ENCODE measurements at places on chromosomes 16 and 17.

GRCh38 chr17:56966338-56966737 is 5.5 kb upstream of the COIL start:
- no peak for DNase-seq

- DNase-seq, result no peak
Observed at GRCh38 chr17:49241692-49242397, 11.3 kb upstream of the PHOSPHO1 start.

GRCh38 chr17:31408586-31408985 is 17.1 kb downstream of the RAB11FIP4 start:
- DNase-seq, result no peak

DNA sequence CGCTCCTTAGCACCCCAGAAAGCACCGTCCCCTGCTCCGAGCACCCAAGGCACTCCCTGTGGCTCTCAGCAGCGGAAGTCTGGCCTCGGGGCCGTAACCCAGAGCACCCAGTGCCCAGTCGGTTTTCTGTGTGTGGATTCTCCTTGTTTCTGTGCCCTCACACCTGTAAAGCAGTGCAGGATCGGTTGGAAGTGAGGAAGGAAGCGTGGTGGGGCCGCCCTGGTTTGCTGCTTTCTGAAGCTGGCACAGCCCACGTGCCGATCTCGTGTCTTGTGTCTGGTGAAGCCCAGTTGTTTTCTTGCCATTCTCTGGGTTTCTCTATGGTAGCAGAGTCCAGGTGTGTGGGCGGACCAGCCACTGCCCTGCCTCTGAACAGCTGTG is 3.7 kb downstream of the ACSF3 start:
- no peak for DNase-seq

GRCh38 chr16:87324411-87325275 is 7.5 kb upstream of the C16orf95 start:
- DNase-seq, result no peak

GRCh38 chr16:3495176-3495575 is at the start of gene C16orf90:
Gene C16orf90 (minus strand): TSS chr16:3495489. CDS start chr16:3495421, 68 bp downstream.
- DNase-seq, result no peak

DNA sequence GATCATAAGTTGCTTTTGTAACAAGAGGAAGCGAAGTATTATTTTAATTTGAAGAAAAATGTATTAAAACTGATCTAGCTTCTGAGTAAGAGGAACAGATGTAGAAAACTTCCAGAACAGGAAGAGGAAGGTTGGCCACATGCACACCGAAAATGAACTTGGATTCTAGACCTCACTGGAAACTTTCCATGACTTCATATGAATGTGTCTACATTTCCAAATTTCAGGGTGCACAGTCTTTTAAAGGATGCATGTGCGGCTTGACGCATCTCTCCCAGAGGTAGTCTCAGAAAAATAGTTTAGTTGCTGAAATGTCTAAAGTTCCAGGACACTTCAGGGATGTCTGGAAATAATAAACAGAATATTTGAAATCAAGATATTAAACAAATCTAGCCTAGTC is 275.1 kb upstream of the MYOCD start:
- no peak for DNase-seq

- DNase-seq, result no peak
Observed at GRCh38 chr17:76549539-76549938, 9.7 kb downstream of the PRCD start.

DNA sequence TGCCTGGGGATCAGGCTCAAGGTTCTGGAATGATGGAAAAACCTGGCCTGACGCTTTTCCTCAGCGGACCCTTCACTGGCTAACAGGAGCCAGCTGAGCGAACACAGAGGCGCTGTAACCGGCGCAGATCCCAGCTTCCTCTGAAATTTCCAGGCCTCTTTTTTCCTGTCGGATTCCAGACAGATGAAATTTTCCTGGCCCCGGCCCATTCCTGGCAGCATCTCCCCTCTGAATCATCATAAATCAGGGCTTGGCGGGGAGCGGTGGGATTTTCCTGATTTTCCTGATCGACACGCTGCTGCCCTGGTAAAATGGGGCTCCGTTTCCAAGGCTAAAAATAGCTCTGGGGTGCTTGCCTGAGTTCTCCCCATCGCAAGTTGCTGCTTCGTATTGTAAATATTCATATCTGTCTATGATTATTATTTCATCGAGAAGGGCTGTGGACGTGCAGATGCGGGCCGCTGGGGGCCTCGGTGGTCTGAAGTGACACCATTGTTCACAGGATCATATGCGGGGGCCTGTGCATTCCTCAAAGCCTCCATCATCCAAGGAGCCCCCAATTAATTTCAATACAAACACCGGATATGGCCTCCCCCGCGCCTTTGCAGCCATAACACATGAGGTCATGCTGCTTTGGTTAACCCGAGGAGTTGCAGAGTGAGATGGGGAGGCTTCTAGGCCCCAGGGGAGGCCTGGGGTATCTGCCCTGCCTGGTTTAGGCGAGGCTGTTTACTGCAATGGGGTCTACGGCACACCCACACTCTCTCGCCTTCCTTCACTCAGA is 45.8 kb upstream of the ETV4 start:
- peak; percentile 76 for DNase-seq

- DNase-seq, result no peak
Observed at GRCh38 chr17:65123757-65124675, 13.2 kb upstream of the RGS9 start.

DNA sequence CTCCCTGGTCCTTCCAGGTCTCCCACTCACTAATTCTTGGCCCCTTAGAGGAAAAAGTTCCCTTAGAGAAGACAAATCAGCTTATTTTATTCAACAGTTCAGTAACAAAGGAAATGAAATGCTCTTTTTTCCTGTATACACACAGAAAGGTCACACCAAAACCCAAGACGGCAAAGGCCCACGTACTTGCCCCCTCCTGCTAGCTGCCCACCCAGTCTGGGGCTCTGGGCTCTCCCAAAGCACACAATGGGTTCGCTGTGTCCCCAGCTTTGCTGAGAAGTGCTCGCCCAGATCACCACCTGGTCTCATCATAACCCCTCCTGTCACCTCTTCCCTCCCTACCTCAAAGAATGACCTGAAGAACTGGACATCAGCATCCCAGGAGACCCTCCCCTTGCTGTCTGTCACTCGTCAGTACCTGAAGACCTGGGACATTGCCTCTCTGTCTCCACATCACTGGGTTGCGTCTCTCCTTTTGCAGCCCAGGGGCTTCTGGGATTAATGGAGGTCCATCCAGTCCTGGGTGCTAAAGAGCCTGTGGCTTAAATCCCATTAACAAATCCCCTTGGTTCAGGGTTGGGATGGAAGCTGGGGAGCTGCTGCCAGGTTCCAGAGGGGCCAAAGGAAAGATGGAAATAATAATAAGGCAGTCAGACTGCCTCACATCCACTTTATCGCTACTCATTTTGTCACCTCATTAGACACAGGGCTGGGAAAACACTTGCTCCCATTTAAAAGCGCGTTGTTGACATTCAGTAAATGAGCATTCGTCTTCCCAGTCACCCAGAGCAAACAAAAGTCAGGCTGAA is 3.3 kb downstream of the SLC6A4 start:
- DNase-seq, result no peak

DNA sequence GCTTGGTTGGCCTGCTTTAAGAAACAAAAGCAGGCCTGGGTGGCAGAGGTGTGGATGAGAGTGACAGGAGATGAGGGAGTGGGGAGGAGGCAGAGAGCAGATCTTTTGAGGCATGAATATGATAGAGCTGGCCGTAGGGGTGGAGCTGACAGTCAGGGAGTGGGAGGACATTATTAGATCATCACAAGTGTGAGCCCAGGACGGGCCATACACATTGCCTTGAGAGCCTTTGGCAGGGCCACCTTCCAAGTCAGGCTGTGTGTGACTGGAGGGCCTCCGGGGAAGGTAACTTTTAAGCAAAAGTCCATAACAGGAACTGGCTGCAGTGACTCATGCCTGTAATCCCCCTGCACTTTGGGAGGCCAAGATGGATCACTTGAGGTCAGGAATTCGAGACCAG is 26.3 kb downstream of the GINS3 start:
- DNase-seq, result peak; percentile 13

DNA sequence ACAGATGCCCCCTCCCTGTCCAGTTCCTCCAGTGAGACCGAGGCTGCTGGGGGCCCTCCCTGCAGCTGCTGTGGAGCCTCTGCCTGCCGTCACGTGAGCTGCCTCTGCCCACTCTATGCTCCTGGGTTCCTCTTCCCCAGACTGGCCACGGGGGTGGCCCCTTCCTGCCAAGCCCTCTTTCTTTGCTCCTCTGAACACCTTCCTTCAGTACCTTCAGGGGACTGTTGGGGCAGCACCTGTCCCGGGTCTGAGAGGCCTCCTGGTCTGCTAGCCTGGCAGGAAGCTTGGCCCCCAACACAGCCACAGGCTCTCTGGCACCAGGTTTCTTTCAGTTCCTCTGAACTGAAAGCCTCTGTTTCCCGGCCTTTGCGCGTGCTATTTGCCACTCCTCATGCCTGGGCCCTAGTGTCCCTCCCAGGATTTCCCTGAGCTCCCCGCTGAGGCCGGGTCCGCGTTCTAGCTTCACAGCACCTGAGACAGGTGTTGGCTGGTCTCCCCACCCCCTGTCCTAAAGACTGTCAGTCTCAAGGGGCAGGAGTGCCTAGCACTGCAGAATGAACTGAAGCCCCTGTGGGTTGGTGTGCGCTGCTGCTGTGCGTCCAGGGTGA is 6.6 kb upstream of the ATP6V0C start:
- no peak for DNase-seq

- no peak for DNase-seq
Observed at GRCh38 chr17:16519021-16519420, 27.0 kb upstream of the LRRC75A start.

GRCh38 chr17:62724398-62725146 is 83.5 kb downstream of the MARCHF10 start:
- no peak for DNase-seq

DNA sequence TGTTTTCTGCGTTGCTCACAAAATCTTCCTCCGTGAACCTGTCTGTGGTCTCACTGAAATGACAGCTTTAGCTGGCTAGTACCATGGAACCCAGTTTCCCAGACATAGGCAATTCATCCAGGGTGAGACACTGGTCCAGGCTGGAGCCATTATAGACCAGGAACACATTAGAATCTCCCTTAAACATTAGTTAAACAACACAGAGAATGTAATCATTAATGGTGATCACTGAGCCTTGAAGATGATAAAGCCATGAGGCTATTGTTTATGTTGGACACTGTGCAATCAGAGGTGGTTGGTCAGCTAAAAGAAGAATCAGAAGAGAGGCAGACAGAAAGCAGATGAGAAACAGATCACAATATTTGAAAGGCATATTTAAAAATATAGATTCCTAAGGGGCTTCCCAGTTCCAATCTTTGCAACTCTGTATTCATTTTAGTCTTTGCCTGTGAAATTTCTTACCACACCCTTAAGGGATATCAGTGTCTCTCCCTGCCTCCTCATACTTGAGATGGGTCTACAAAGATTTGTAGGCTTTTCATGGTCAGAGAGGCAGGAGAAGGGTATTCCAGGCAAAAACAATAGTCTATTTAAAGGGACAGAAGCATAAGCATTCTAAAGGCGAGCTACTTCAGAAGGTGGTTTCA is 317.9 kb downstream of the MAP2K6 start:
- DNase-seq, result no peak

DNA sequence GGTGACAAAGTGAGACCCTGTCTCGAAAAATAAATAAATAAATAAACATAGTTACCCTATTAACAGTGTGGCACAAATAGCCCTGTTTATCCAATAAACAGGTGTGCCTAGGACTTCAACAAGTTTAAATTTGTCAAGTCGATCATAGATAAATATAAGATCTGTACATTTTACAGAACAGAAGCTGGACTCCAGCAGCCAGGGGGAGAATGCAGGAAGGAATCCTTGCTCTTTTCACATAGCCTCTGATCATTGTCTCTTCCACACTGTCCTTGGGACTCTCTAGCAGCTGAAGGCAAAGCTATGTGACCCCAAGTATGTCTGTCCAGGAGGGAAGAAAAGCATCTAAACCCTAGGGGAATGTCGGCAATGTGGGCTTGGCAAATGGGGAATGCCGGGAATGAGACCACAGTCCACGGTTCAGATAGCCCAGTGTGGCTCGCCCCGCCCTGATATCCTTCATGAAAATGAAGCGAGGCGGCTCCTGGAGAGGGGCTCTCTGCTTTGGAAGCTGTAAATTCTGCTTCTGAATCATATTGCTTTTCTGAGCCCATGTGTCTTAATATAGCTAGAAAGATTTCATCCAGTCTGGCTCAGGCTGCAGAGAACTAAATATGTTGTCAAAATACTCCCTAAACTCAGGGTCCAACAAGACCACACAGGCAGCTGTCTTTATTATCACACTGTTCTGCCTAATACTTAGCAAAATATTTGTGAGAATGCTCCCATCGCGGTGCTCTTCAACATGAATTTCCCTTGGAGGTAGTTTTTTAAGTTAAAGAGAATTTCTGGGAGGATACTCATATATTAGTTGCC is 24.9 kb upstream of the GRB2 start:
- DNase-seq, result peak; percentile 79

Data from brain microvascular endothelial cell (primary cell).